ENCODE measurements at places on chromosomes 16 and 17. TPM values are rescaled to one million over a fixed set of nuclear protein-coding genes. Genes with fewer than 3 reads are reported as not detected.

- peaks cover 21% of the 10 kb centered on the region for H3K27me3 ChIP-seq
- peaks cover 2% of the 10 kb centered on the region for H3K4me1 ChIP-seq
- H3K36me3 ChIP-seq, result no peaks in the 10 kb centered on the region
- DNase-seq, result no peak
Observed at GRCh38 chr16:85712801-85713200, 24.0 kb upstream of the GINS2 start.

GRCh38 chr17:34999456-34999855, 19.1 kb downstream of the LIG3 start:
- H3K4me3 ChIP-seq, result no peak overlapping the region
- no peaks in the 10 kb centered on the region for H3K4me1 ChIP-seq
- peaks cover 88% of the 10 kb centered on the region for H3K36me3 ChIP-seq
- no peak for DNase-seq
- no peak overlapping the region for H3K27ac ChIP-seq

GRCh38 chr16:53755026-53755910, 51.3 kb downstream of the FTO start:
- H3K4me1 ChIP-seq, result no peaks in the 10 kb centered on the region
- H3K4me3 ChIP-seq, result no peak overlapping the region
- H3K36me3 ChIP-seq, result no peaks in the 10 kb centered on the region
- no peaks in the 10 kb centered on the region for H3K27me3 ChIP-seq
- peak overlapping the region; percentile 94 for H3K27ac ChIP-seq

- H3K4me1 ChIP-seq, result peaks cover 13% of the 10 kb centered on the region
- peak; percentile 38 for DNase-seq
- H3K27ac ChIP-seq, result no peak overlapping the region
- H3K36me3 ChIP-seq, result no peaks in the 10 kb centered on the region
Observed at GRCh38 chr17:40514013-40514875, 12.8 kb upstream of the TNS4 start.

DNA sequence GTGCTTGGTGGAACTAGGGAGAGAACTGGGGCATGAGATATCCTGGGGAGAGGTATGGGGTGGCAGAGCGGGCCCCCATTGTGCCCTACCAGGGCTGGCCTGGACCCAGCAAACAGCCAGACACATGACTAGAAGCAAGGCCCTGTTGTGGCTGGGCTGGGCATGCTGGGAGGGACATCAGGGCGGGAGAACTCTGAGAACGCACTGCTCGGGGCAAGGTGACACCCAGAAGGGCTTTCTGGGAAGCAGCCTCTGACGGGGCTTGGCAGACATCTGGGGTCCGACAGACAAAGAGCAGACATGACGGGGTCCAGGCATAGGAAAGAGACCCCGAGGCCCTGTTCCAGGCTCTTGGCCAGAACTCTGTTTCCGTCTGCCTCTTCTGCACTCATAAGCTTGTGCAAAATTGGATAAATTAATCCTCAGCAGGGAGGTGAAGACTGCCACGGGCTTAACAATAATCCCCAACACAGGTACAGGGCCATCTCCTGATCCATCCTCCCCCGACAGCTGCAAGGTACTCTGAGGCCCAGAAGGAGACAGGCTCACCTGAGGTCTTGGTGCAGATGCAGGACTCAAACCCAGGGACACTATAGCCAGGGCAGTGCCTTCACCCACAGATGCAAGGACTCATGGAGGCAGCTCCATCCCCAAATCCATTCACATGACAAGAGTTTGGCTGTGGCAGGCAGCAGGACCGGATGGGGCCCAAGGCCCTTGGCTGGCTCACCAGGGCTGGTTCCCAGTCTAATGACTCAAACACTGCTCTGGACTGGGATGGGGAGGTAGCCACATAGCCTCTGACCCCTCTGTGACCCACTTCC, 5.4 kb downstream of the SREBF1 start:
- H3K4me1 ChIP-seq, result peaks cover 4% of the 10 kb centered on the region
- DNase-seq, result no peak
- H3K36me3 ChIP-seq, result peaks cover 22% of the 10 kb centered on the region
- no peak overlapping the region for H3K4me3 ChIP-seq
- H3K27me3 ChIP-seq, result no peaks in the 10 kb centered on the region

GRCh38 chr17:36992701-36993100, 43.9 kb downstream of the AATF start:
- H3K4me3 ChIP-seq, result no peak overlapping the region
- H3K27ac ChIP-seq, result no peak overlapping the region
- H3K36me3 ChIP-seq, result peaks cover 96% of the 10 kb centered on the region
- H3K4me1 ChIP-seq, result no peaks in the 10 kb centered on the region
- DNase-seq, result no peak

GRCh38 chr16:1900452-1900774, 17.8 kb downstream of the HS3ST6 start:
- H3K36me3 ChIP-seq, result no peaks in the 10 kb centered on the region
- H3K27ac ChIP-seq, result no peak overlapping the region
- no peaks in the 10 kb centered on the region for H3K27me3 ChIP-seq
- DNase-seq, result no peak

ZKSCAN2 gene
- total RNA-seq, result 11.7 TPM

GRCh38 chr17:9104370-9105041, 83.2 kb downstream of the NTN1 start:
- no peak overlapping the region for H3K4me3 ChIP-seq
- peaks cover 12% of the 10 kb centered on the region for H3K36me3 ChIP-seq
- no peaks in the 10 kb centered on the region for H3K27me3 ChIP-seq
- no peak overlapping the region for H3K27ac ChIP-seq
- no peak for DNase-seq

DNA sequence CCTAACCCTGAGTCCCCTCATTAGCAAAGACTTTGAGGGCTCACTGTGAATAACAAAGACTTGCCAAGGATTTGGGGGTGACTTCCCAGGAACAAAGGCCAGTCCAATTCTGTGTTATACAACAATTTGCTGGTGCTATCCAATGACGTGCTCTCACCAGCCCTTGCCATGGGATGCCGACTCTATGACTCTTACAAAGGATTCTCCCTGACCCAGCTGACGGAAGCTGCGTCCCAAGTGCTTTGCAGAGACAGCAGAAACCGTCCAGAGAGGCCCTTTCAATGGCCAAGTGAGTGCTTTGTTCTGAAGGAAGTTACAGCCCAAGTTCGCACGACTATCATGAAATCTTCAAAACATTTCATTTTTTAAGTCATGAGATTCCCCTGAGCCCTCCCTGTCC, 345.3 kb upstream of the TNRC6C start:
- no peaks in the 10 kb centered on the region for H3K36me3 ChIP-seq
- no peak overlapping the region for H3K27ac ChIP-seq
- no peaks in the 10 kb centered on the region for H3K4me1 ChIP-seq
- no peaks in the 10 kb centered on the region for H3K27me3 ChIP-seq

- H3K36me3 ChIP-seq, result no peaks in the 10 kb centered on the region
- no peak overlapping the region for H3K4me3 ChIP-seq
- H3K27me3 ChIP-seq, result no peaks in the 10 kb centered on the region
- DNase-seq, result no peak
- H3K27ac ChIP-seq, result no peak overlapping the region
- H3K4me1 ChIP-seq, result no peaks in the 10 kb centered on the region
Observed at GRCh38 chr17:13495423-13495822, 106.3 kb downstream of the HS3ST3A1 start.

DNA sequence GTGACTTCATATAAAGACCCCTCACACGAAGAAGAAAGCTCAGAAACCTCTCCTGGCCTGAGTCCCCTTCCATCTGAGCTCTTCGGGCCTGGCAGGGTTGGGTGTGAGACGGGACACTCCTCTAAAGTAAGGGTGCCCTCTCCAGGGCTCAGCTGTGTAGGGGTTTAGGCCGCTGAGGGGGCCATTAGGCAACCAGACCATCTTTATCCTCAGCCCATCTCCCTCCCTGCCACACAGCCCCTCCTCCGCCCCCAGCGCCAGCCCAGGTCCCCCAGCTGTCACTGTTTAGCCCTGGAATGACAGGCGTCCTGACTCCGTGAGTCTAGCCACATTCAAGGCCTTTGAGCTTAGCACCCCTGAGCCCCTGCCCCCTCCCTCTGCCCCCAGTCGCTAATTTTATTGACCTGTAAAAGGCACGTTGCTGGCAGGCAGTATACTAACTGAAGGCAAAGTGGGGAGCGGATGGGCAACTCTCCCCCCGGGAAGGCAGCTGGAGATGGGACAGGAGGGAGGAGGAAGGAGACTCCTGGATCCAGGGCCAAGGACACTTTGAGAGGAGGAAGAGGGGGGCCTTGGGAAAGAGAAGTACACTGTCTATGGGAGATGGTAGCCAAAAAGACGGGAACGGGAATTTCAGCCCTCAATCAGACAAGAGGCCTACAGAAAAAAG, 592 bp upstream of the ZNF385C start:
- no peak overlapping the region for H3K27ac ChIP-seq
- DNase-seq, result peak; percentile 76
- H3K36me3 ChIP-seq, result no peaks in the 10 kb centered on the region

DNA sequence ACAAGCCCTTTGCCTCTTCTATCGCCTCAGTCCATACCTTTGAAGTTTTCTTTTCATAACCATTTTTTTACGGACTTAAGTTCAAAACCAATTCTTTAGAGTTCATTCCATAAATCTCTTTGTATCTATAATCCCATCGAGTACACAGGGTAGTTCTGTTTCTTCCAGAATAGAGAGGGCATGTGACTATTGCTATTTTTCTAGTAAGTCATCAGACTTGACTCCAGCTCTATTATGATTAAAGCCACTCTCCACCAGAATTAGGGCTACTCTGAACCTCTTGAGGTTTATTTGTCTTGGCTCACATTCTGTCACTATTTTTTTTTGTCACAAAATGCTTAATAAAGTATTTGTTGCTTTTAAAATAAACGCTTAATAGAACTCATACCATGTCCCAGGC, 191.9 kb upstream of the AXIN2 start:
- H3K27me3 ChIP-seq, result no peaks in the 10 kb centered on the region
- H3K4me3 ChIP-seq, result no peak overlapping the region
- no peaks in the 10 kb centered on the region for H3K4me1 ChIP-seq
- no peaks in the 10 kb centered on the region for H3K36me3 ChIP-seq
- DNase-seq, result no peak

- DNase-seq, result no peak
- no peak overlapping the region for H3K27ac ChIP-seq
- H3K36me3 ChIP-seq, result no peaks in the 10 kb centered on the region
- H3K4me3 ChIP-seq, result no peak overlapping the region
- H3K27me3 ChIP-seq, result no peaks in the 10 kb centered on the region
Observed at GRCh38 chr16:17901309-17901708, 430.5 kb upstream of the XYLT1 start.

DNA sequence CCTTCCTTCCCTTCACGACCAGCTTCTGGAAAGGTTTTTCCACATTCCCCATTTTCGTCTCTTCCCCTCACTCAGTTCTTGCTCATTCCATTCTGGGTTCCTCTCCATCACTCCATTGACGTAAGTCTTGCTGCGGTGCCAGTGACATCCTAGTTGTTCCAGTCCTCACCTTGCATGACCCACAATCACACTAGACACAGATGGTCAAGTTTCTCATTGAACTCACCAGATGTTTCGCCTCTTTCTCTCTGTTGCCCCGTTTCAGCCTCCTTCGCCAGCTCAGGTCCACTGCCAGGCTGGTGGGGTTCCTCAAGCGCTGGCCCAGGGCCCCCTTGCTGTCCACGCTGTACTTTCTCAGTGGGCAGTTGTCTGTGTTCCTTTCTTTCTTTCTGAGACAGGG, 43.4 kb downstream of the CCDC42 start:
- no peak overlapping the region for H3K4me3 ChIP-seq
- no peak overlapping the region for H3K27ac ChIP-seq
- peaks cover 7% of the 10 kb centered on the region for H3K4me1 ChIP-seq

DNA sequence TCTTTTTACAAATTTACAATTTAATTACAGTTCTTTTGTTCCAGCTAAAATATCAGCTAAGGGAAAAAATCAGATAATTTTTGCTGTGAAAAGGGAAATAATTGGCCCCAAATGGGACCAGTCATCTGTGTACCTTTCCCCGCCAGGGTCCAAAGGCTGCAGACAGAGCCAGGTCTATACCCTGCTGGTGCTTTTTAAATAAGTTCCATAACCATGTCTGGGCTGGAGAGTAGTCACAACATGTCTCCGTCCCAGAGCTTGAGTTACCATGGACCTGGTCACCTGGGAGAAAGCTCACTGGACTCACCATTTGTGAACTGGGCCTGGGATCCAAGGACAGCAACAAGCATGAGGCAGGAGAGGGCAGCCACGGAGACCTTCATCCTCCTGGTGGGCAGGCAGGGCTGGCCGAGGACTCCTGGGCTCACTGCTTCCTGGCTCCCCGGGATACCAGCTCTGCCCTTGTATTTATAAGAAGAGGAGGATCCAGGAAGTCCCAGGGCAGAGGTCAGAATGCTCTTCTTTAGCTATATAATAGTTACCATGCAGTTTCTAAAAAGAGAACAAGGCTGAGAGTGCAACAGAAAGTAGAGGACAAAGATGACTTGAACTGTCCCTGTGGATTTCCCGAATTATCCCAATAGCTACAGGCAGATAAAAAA, at the start of gene CCL15:
Gene CCL15 (minus strand): TSS at position 444 of the 662 bp plus-strand sequence. CDS start 61 bp downstream, at position 383.
- peaks cover 58% of the 10 kb centered on the region for H3K27me3 ChIP-seq
- peaks cover 9% of the 10 kb centered on the region for H3K4me1 ChIP-seq
- H3K36me3 ChIP-seq, result no peaks in the 10 kb centered on the region
- no peak within 1 kb of the TSS for H3K4me3 ChIP-seq

GRCh38 chr16:57388359-57389086, 16.0 kb upstream of the CCL17 start:
- peaks cover 4% of the 10 kb centered on the region for H3K27me3 ChIP-seq
- no peak for DNase-seq
- H3K4me3 ChIP-seq, result no peak overlapping the region

GPT2 gene
- 44.1 TPM for total RNA-seq

MGRN1 gene
- total RNA-seq, result 71.4 TPM

Data from endodermal cell (in vitro differentiated cells).